ENCODE measurements at places on chromosomes 5 and 9. TPM values are rescaled to one million over a fixed set of nuclear protein-coding genes. Genes with fewer than 3 reads are reported as not detected.
A peak's percentile ranks its signal among the peaks of the same experiment; 100 is the strongest.

Gene OBP2B
- not detected for polyA plus RNA-seq

Gene PCDHB16
- polyA plus RNA-seq, result 0.54 TPM

Gene SPATA31A3
- polyA plus RNA-seq, result not detected

Gene HACD4
- 27.1 TPM for polyA plus RNA-seq

Gene SURF4
- polyA plus RNA-seq, result 358 TPM

Gene NANS
- polyA plus RNA-seq, result 90.7 TPM

Gene SH2D3C
- polyA plus RNA-seq, result 1.2 TPM

Gene CAMK2A
- 1.5 TPM for polyA plus RNA-seq

Gene IL6ST
- 830 TPM for polyA plus RNA-seq

Gene GLIPR2
- 57.8 TPM for polyA plus RNA-seq

Gene SUSD3
- 0.17 TPM for polyA plus RNA-seq

Gene GABRB2
- polyA plus RNA-seq, result 0.01 TPM

Gene SLC25A2
- polyA plus RNA-seq, result not detected

Gene USP20
- polyA plus RNA-seq, result 6.8 TPM

Gene MEGF10
- 0.09 TPM for polyA plus RNA-seq

Gene SHC3
- polyA plus RNA-seq, result 1.7 TPM

Gene PCDHAC2
- 0.03 TPM for polyA plus RNA-seq

Gene PFDN1
- polyA plus RNA-seq, result 125 TPM

Gene DOCK8
- polyA plus RNA-seq, result 0.08 TPM

Gene KLHL3
- 0.60 TPM for polyA plus RNA-seq

Gene WNT8A
- polyA plus RNA-seq, result not detected

Gene ARSI
- polyA plus RNA-seq, result 3.3 TPM

Gene PARP8
- polyA plus RNA-seq, result 13.8 TPM

Gene LYSMD3
- polyA plus RNA-seq, result 30.0 TPM

DNA sequence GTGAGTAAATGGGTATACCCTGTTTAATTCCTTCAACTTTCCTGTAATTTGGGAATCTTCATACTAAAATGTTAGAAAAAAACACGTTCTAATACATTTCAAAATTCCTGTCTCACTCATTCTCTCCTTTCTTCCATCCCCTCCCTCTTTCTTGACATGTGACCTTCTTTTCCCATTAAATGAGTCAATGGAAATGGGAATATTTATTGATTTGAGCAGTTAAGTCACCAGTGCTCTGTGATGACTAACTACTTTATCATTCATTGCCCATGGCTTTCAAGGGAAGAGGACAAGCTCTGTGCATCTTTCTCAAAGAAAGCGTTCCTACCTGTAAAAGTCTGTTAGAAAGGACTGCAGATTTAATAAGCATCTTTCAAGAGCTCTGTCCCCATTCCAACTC, 144.4 kb upstream of the MAP3K1 start:
- DNase-seq, result peak; percentile 13

GRCh38 chr9:16450578-16450977, 419.9 kb downstream of the BNC2 start:
- DNase-seq, result no peak

- DNase-seq, result peak; percentile 85
Observed at GRCh38 chr5:73519531-73520283, 21.5 kb downstream of the BTF3 start.

GRCh38 chr5:172672681-172673080, 31.6 kb downstream of the NEURL1B start:
- DNase-seq, result no peak

- peak; percentile 59 for DNase-seq
Observed at GRCh38 chr9:70083429-70083828, 39.8 kb downstream of the MAMDC2 start.

DNA sequence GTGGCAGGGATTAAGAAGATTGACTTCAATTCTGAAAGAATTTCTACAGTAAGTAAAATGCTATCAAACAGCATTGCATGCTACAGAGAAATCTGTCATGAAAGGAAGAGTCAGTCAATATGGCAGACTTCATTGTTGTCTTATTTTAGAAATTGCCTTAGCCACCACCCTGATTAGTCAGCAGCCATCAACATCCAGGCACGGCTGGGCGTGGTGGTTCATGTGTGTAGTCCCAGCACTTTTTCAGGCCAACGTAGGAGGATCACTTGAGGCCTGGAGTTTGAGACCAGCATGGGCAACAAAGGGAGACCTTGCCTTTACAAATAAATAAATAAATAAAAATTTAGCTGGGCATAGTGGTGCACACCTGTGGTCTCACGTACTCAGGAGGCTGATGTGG, 46.6 kb downstream of the RMI1 start:
- no peak for DNase-seq

DNA sequence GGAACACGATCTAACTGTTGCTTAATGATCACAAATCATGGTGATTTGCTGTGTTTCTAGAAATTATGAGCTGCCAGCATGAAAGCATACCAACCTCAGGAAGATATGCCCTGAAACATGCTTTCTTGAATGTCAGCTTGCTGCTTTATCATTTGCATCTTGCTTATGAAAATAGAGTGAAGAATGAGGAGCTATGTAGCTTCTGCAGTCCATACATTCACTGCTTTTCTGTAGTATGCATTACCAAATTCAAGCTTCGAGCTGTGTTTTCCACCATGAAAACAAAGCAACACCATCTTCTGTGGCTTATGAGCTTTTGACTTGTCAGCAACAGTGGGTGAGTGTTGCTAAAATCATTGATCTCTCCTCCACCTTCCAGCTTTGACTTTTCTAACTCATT, 16.5 kb downstream of the F2RL2 start:
- DNase-seq, result no peak

DNA sequence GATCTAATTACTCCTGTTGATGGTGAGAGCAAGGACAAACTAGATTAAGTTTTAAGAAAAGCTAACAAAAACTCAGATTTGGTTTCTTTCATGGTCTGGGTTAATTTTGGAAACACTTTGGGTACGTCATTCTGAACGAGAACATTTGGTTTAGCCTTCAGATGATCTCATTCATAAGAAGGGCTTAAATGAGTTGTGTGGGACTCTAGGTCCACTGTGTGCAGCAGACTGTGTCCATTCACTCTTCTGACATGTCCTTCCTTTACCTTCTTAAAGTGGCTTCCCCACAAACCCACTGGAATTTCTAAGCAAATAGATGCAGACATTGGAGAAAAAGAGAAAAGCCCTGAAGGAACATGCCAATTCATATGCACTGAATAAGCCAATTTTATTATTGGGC, 96.8 kb downstream of the FBXO4 start:
- peak; percentile 31 for DNase-seq

GRCh38 chr9:4596165-4596922, 65.8 kb upstream of the PLPP6 start:
- DNase-seq, result no peak

- DNase-seq, result no peak
Observed at GRCh38 chr5:155053501-155053900, 39.9 kb downstream of the KIF4B start.

DNA sequence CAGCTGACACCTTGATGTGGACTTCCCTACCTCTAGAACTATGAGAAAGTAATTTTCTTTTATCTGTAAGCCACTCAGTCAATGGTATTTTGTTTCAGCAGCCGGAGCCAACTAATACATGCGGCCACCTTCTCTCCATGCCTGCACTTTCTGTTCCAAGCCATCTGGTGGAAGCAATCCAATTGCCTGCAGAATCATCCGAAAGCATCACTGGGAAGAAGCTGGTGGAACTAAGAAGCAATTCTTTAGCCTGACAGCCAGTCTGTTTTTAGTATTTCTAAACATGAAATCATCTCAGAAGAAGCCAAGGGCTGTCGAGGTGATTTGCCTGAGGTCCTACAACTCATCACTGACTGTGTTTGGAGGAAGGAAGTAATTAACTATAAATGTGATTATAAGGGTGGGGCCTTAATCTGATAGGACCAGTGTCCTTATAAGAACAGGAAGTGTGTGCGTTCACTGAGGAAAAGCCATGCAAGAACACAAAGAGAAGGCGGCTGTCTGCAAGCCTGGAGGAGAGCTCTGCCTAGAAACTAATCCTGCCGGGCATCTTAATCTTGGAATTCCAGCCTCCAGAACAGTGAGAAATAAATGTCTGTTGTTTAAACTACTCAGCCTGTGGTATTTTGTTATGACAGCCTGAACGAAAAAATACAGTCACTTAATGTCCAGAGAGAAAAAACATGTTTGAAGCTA, 49.1 kb downstream of the NXNL2 start:
- peak; percentile 65 for DNase-seq

- peak; percentile 97 for DNase-seq
Observed at GRCh38 chr5:150139334-150139733, 16.3 kb downstream of the PDGFRB start.

- no peak for DNase-seq
Observed at GRCh38 chr9:113467183-113467582, 3.7 kb downstream of the RGS3 start.

DNA sequence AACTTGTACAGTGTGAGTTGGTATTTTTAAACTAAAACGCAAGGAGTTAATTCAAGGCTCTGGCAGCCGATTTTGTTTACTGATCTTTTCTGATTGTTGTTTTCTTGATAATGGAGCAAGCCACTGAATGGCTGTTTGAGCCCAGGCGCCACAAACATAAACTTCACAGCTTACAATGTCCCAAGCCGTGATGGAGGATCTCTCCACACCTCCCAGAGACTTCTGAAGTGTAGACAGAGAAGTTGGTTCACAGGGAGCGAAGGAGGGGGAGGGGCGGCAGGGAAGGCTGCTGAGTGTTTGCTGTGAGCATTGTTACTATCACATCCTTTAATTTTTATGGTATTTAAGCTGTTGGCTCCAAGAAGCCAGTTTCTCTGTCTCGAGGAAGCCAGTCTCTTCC, 14.7 kb downstream of the ISL1 start:
- no peak for DNase-seq

GRCh38 chr9:111076042-111076441, 37.8 kb upstream of the LPAR1 start:
- DNase-seq, result no peak

GRCh38 chr5:37940931-37941623, 101.2 kb upstream of the GDNF start:
- DNase-seq, result no peak

- DNase-seq, result peak; percentile 72
Observed at GRCh38 chr5:150181027-150181426, 8.8 kb upstream of the SLC6A7 start.

DNA sequence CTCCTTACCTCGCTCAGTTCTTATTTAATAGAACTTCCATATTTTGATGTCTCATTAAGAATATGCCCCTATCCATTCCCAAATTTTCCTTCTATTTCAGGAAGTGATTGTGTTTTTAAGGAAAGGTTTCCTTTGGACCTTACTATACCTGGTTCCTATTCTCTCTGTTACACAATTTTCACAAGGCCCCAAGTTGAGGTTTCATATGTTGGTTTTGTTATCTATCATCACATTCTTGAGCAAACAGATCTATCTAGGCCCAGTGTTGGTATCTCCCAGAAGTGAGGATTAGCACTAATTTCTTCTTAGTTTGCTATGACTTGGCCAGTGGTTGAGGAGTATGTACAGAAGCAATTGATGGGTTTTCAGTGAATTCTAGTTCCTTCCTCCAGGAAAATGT, 41.5 kb downstream of the ALG2 start:
- DNase-seq, result no peak

- DNase-seq, result peak; percentile 4
Observed at GRCh38 chr9:26746357-26747072, 146.1 kb downstream of the CAAP1 start.

- DNase-seq, result no peak
Observed at GRCh38 chr5:1901983-1902382, 19.3 kb upstream of the IRX4 start.

GRCh38 chr9:126692759-126693427, 79.2 kb downstream of the LMX1B start:
- no peak for DNase-seq

DNA sequence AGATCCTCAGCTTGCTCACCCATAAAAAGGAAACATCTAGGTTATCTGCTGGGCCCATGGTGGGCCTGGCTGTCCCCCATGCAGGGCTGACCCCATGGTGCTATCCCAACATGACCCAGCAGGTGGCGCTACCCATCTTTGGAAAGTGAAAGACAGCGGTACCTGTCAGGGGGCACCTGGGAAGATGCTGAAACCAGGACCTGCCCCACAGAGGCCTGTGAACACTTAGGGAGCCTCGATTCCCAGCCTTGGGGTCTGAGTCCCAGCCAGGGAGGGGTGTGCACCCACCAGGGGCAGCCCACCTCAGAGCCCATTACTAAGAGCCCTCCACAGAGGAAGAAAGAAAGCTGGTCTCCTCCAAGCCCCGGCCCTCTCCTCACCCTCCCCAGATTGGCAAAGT, 46.6 kb upstream of the IPPK start:
- peak; percentile 14 for DNase-seq

DNA sequence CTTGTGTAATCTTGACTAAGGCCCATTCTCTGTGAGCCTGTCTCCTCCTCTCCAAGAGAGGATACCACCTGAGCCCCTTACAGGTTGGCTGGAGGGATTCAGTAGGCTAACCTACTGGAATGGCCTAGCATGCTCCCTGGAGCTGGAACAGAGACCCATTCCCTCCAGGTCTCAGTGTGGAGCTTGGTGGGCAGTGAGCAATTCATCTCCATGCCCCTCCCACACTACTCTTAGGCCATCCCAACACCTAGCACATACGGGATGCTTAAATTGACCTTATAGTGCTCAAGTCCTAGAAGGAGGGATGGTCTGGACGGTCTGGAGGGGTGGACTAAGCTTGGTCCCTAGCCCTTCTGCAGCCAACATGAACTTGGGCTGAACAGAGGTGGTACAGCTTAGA, 75.6 kb downstream of the CRB2 start:
- DNase-seq, result no peak

- DNase-seq, result no peak
Observed at GRCh38 chr5:1823381-1824034, 22.3 kb downstream of the NDUFS6 start.

DNA sequence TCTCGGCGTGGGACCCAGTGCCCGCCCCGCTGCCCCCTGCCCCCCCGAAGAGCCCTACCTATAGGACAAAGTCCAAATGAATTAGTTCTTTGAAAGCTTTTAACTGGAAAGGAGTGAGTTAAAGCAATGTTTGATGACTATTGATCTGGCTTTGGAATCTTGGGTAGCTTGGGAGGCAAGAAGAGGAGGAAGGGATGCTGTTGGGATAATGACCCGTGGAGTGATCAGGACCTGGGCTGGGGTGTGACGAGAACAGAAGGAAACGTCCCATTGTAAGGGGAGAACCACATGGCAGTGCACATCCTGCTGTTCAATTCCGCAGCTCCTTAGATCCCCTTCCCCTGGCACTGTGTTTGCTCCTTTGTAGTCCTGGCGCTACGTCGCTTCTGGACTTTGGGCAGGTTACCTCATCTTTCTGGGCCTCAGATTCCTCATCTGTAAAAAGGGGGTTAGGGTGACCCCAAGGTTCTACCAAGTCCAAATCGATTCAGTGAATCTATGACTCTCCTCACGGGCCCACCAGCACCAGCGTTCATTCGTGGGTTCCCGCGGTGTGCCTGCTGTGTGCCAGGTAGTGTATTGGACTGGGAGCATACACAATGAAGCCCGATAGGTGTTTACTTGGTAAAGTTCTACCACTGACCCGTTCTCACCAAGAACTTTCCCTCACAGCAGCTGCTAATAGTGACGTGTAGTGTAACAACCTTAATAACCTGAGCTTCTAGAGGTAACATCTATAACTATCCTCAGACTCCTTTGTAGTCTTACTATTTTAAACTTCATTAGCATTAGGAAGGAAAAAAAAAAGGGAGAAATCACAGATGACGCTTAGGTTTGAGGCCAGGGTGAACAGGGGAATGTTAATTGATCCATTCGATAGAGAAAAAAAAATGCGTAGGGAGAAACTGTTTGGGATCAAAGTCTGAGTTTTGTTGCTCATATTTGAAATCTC, 1.1 kb upstream of the NADK2 start:
- no peak for DNase-seq

GRCh38 chr5:138138949-138139780, at the start of gene NME5:
Gene NME5 (minus strand): TSS chr5:138139428. CDS start chr5:138138780, 648 bp downstream.
- DNase-seq, result peak; percentile 80

- DNase-seq, result no peak
Observed at GRCh38 chr9:23380821-23381220, 445.2 kb downstream of the ELAVL2 start.

- no peak for DNase-seq
Observed at GRCh38 chr5:6568383-6568782, 64.5 kb downstream of the NSUN2 start.

Data from fibroblast of lung (primary cell).